ENCODE measurements at places on chromosomes 7 and 10.

DNA sequence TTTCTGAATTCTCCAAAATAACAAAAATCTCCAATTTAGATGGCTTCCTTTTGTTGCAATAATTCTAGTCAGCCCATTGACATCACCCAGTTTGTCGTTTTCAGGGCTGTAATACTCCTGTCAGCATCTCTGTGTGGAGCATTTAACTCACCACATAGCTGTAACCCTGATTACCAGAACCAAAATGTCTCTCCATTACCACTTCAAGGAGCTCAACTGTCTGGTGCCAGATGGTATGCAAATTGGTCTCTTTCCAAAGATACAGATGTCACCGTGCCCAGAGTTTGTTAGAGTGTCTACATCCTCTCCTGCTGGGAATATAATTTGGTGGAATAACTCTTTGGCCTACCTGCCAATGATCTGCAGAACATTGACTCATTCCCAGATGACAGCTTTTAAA lies 350.3 kb upstream of the POT1 start:
- DNase-seq, result no peak

- no peak for DNase-seq
These were observed 339.9 kb upstream of the ADARB2 start for GRCh38 chr10:2077231-2077630.

DNA sequence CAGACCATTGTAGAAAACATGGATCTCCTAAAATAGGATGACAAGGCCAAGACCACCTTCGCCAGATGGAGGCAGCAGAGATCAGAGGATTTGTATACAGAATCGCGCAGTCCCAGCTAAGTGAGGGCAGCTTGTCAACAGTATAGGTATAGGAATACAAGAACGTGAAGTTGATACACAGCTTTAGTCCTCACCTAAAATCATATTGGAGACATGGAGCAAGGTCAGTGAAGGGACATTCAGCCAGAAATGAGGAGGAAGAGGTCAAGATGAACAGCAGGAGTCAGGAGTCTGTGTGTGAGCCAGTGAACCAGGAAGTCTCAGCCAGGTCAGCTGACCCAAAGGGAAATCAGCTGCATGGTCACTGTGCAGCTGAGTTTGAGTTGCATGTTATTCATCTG lies 263.4 kb upstream of the PRKCQ start:
- DNase-seq, result no peak

DNA sequence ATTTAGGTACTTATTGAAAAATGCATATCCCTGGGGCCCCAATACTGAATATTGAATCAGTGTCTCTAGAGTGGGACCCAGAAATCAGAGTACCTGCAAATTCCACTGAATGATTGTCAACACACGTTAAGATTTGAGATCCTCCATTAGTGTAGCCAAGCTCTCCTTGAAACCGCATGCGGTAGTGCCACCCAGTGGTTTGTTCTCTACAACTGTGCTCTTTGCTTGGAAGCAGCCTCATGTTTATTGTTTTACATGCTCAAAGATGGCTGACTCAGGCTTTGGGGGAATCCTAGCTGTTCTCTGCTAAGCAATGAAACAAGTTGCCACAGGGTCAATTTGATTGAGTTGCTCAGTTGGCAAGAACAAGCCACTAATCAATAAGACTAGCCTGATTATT lies 340.2 kb upstream of the CELF2 start:
- no peak for DNase-seq

DNA sequence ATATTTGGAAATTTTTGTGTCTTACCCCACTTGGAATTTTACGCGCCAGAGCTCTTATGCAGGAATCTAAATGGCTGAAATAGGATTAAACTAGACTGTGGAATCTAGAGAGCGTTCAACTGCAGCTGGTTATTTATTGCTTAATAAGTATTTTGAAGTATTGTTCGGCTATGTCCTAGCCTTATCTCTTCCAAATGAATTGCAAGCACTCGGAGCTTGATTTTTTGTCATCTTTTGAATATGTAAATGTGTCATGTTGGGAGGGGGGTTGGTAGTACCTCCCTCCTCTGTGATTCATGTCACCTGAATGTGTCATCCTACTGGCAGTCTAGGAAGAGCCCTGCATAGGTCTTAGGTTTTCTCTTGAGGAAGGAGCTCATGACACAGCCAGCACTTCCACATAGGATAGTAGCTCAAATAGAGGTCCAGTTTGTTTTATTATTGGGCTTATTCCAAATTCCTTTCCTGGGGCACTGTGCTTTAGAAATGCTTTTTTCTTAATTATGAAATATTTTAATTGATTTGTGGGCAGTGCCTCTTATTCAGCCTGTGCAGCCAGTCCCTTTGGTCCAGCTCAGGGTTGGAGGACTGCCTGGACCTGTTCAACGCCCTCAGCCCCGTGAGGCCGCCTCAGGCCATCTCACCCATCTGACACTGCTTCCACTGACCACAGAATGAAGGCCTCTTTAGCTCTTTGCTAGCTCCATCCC lies 22.5 kb upstream of the TRIL start:
- no peak for DNase-seq

DNA sequence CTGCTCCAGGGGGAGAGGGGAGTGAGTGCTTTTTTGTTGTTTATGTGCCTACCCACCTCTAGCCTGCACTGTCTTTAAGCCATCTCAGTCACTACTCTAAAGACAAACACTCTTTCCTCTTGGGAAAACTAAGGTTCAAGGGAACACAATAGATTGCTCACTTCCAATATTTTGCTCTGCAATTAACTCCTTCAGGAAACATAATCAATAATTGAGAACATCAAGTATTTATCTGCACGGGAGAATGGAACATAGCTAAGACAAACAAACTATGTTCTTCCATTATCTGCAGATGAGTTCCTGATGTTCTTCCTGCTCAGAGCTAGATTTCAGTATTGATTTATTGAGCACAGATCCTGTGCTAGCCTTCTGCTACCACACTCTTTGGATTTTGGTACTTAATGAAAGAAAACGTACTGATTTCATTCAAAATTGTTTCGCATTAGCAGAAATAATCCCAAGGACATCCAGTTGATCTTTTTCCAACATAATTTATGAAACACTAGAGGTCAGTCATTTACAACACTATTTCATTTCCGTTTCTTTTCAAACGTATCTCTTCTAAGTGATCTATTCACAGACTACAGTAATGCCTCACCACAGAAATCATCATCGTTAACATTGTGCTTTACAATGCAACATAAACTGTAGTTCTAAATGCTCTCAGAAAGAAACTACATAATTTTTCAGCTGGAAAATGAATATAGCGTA lies 8.3 kb downstream of the NEBL start:
- DNase-seq, result no peak

DNA sequence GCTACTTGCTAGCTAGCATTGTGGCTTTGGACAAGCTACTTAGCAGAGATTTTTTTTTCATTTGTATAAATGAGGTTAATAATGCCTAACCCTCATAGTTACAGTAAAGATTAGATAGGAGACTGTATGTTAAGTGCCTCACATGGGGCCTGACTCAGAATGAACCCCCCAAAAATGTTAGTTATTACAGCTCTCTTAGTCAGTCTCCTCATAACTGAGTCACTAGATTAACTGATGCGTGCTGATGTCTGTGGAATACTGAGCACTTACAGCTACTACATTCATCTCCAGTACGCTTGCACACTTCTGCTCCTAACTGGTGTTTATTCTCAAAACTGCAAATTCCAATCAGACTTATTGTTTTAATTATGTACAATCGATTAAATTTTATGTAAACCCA lies 315.3 kb downstream of the SNX13 start:
- DNase-seq, result no peak

- no peak for DNase-seq
These were observed 52.7 kb downstream of the CDK14 start for GRCh38 chr7:90648834-90649233.

DNA sequence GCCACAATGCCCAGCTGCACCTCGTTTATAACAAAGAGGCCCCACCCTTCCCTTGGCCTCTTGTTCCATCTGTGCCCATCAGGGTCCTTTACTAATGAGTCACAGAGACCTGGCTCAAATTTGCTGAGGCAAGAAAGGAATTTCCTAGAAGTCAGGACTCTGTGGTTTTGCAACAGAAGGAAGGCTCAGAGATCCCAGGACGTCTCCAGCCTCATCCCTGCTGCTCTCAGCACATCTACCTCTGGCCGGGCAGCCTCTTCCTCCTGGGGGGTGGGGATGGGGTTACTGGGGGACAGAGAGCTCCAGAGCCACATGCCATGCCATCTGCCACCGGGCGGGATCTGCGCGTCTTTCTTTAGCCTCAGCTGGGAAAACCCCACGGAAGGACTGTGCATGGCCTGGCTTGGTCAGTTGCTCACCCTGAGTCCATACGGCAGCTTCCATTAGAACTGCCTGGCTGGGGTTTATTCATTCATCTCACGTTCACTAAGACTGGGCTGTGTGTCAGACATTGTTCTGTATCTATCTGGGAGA lies 41.9 kb upstream of the PSMG3 start:
- no peak for DNase-seq

DNA sequence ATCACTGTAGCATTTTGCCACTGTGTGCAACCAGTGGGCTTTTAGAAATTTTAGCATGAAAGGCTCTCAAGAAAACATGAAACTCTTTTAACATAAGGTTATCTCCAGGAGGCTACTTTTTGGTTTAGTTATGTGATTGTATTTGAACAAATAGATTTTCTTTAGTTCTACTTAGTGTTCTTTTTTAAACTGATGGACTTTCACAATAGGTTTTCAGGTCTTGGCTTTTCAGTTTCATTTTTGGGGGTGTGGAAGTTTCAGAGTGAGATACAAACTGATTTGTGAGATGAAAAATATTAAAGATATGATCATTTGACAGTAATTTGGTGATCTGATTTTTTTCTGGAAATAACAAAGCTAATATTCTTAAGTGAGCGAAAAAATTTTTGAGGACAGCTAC lies 344.1 kb downstream of the PHF14 start:
- no peak for DNase-seq

Data from activated CD4-positive, alpha-beta T cell treated with anti-CD3 and anti-CD28 coated beads, Interleukin-2, amount 50 U/mL, for 1 hour (primary cell).